ENCODE measurements at places on chromosomes 6 and 20. TPM values are rescaled to one million over a fixed set of nuclear protein-coding genes. Genes with fewer than 3 reads are reported as not detected.

COL10A1 gene
- total RNA-seq = not detected

STMND1 gene
- total RNA-seq = 10.7 TPM

TFAP2B gene
- total RNA-seq = not detected

PFDN6 gene
- 42.2 TPM for total RNA-seq

DNAH8 gene
- total RNA-seq = 0.37 TPM

GRM4 gene
- 0.34 TPM for total RNA-seq

CLDN20 gene
- total RNA-seq = not detected

DNA sequence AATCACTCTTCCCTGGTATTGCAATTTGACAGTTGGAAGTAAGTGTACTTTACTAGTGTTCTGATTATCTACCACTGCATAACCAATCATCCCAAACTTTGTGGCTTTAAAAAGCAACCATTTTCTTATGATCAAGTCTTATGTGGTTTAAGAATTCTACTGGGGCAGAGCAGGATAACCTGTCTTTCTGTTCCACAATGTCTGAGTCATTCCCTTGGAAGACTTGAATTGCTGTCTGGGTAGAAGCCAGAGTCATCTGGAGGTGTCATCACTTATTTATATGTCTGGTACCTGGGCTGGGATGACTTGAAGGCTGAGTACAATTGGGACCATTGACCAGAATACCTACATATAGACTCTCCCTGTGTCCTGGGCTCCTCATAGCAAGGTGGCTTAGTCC, 644.3 kb downstream of the HDGFL1 start:
- DNase-seq = no peak
- H3K27ac ChIP-seq = no peak overlapping the region
- H3K27me3 ChIP-seq = no peaks in the 10 kb centered on the region

- DNase-seq = no peak
- H3K4me1 ChIP-seq = peaks cover 8% of the 10 kb centered on the region
- H3K4me3 ChIP-seq = no peak overlapping the region
- peak overlapping the region; percentile 77 for H3K27ac ChIP-seq
- H3K27me3 ChIP-seq = no peaks in the 10 kb centered on the region
Measured at GRCh38 chr6:138486249-138487101, 12.8 kb downstream of the NHSL1 start.

DNA sequence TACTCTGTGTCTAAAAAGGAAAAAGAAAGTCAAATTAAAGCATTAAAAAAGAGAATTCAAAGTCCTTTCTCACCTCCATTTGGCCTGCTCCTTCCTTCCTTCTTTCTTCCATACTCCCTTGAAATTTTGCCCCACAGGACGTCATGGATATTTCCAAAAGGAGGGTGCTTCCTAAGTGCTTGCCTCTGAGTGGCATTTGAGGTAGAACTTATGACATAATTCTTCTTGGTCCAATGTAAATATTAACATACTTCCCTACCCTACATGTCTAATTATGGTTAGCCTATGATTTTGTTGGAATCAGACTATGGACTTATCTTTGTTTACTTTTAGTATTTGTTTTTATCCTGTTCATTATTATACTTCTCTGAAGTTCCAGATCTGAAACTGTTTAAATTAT, 132.3 kb downstream of the PFDN4 start:
- DNase-seq = peak; percentile 24
- no peaks in the 10 kb centered on the region for H3K27me3 ChIP-seq
- no peaks in the 10 kb centered on the region for H3K36me3 ChIP-seq
- peaks cover 9% of the 10 kb centered on the region for H3K4me1 ChIP-seq
- H3K4me3 ChIP-seq = no peak overlapping the region

DNA sequence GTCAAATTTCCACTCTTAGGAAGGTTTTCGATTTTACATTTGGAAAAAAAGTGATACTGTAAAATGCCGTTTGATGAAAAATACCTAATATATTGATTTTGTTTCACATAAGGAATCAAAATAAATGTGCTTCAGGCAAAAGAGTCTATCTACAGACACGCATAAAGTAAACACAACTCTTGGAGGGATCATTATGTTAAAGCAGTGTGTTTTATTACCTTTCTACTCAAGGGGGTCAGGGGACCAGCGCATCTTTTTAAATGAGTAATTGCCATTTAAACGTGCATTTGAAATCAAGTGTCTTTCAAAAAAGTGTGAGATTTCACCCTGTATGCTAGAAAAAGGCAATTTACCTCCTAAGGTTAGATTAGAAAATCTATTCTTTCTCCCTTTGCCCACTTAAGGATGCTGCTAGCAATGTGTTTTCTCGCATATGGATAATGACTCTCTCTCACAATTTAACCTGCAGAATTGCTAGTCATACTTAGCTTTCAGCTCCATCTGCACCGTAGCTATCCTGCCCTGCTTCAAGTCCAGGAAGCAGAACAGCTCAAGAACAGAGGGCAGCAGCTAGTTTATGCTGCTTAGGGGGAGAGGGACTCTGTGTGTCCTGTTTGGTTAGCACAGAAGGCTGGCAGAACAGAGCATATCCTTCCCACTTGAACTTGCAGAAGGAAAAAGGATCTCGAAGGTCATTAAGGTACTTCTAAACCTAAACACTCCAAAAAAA, 35.0 kb downstream of the NKAIN2 start:
- H3K36me3 ChIP-seq = no peaks in the 10 kb centered on the region
- H3K27me3 ChIP-seq = no peaks in the 10 kb centered on the region
- no peak overlapping the region for H3K4me3 ChIP-seq

DNA sequence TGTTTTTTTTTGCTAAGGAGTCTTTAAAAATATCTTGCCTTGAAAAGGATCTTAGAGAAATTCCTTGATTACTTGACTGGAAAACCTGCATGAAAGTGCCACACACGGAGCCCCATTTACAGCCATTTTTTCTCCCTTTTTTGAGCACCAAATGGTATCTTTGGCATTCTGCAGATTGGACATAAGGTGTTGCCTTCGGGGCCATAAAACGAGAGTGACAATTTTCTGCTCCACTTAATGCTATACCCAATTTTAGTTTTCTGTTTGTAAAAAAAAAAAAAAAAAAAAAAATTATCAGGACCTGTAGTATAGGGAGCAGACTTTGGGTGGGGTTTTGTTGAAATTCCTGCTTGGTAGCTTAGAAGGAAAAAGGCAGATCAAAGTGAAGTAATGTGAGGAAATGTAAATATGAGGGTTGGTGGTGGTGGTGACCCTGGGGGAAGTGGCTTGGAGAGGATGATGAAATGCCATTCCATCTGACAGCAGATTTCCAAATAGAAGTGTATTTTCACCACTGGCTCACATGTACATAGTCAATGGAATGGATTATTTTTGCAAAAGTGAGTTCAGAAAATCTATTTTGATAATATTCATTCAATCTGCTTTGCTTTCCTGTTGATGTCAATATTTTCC, 212.1 kb upstream of the SOX4 start:
- H3K27me3 ChIP-seq = no peaks in the 10 kb centered on the region
- peaks cover 4% of the 10 kb centered on the region for H3K4me1 ChIP-seq
- DNase-seq = peak; percentile 51
- H3K27ac ChIP-seq = no peak overlapping the region

- H3K36me3 ChIP-seq = no peaks in the 10 kb centered on the region
- H3K27ac ChIP-seq = no peak overlapping the region
- DNase-seq = no peak
- H3K4me3 ChIP-seq = no peak overlapping the region
- H3K4me1 ChIP-seq = no peaks in the 10 kb centered on the region
Measured at GRCh38 chr6:66496659-66497058, 789.6 kb upstream of the EYS start.

DNA sequence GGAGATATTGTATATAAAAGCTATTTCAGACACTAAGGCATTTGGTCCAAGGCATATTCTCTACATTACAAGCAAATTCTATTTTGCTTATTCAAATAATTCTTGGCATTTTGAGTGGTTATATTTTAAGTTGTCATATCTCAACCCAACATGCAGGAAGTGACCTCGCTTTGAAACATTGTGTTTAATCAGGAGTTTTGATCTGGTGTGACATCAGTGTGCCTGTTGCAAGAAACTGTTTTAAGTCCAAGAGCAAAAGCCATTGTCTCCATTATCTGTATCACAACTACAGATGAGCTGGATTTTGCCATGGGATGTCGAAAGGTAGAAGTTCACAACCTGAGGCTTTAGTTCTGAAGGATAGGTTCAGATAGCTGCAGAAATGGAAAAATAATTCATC, 509.9 kb upstream of the ID4 start:
- H3K27me3 ChIP-seq = no peaks in the 10 kb centered on the region
- no peak overlapping the region for H3K4me3 ChIP-seq
- H3K36me3 ChIP-seq = no peaks in the 10 kb centered on the region
- no peak overlapping the region for H3K27ac ChIP-seq
- peaks cover 13% of the 10 kb centered on the region for H3K4me1 ChIP-seq

DNA sequence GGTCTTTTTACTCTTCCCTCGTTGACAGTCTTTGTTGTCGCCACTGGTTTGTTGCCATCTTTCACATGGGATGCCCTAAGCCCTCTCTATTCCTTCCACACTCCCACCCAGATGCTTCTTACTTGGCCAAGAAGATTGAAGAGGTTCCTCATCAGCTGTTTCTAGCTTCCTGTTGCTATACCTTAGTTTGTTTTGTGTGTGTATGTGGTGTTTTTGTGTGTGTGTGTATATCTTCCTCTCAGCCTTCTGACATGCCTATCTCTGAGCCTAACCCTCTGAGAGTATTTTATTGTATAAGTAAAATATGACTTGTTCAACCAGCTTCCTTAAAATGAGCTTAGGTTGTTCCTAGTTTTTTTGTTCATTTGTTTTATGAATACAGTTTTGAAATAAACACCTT, 35.9 kb downstream of the ENPP1 start:
- no peak overlapping the region for H3K27ac ChIP-seq
- no peak overlapping the region for H3K4me3 ChIP-seq
- H3K27me3 ChIP-seq = no peaks in the 10 kb centered on the region
- H3K36me3 ChIP-seq = no peaks in the 10 kb centered on the region
- DNase-seq = no peak
- H3K4me1 ChIP-seq = no peaks in the 10 kb centered on the region

DNA sequence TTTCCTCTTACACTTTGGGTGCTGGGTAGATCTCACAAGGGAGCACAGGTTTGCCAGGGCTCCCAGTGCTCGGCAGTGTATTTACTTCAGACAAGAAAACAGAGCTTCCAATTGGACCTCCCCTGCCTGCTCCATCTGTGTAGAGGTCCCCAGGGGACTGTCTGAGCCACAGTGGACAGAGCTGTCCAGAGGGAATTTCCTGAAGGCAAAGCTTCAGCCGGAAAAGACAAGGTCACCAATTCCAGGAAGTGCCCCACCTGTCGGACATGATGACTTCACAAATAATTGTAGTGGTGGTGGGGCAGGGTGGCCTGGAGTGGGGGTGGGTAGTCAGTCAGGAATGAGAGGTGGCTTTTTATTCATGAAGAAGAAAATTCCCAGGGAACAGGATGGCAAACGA, 18.6 kb downstream of the ADGRF5 start:
- H3K27me3 ChIP-seq = no peaks in the 10 kb centered on the region
- no peak overlapping the region for H3K27ac ChIP-seq
- no peaks in the 10 kb centered on the region for H3K36me3 ChIP-seq
- DNase-seq = peak; percentile 40

- DNase-seq = no peak
- H3K27ac ChIP-seq = no peak overlapping the region
- no peaks in the 10 kb centered on the region for H3K27me3 ChIP-seq
- H3K4me3 ChIP-seq = no peak overlapping the region
- no peaks in the 10 kb centered on the region for H3K36me3 ChIP-seq
Measured at GRCh38 chr20:24572862-24573261, 103.4 kb downstream of the SYNDIG1 start.

DNA sequence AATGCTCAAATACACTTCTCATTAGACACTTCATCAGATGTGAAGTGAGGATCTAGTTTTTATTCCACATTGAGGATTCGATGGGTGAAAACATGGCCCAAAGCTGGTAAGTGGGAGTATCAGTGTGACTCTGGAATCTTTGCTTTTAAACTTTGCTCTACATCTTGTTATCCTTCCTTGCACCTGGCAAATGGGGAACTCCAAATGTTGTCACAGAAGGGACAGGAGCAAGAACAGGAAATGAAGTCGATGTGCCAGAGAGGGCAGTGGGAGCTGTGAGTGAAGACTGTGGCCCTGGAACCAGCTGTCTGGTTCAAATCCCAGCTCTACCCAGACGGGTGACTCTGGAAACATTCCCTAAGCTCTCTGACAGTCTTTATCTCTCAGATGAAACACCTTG, 86.7 kb upstream of the AGPAT4 start:
- H3K4me3 ChIP-seq = no peak overlapping the region
- H3K36me3 ChIP-seq = no peaks in the 10 kb centered on the region

DNA sequence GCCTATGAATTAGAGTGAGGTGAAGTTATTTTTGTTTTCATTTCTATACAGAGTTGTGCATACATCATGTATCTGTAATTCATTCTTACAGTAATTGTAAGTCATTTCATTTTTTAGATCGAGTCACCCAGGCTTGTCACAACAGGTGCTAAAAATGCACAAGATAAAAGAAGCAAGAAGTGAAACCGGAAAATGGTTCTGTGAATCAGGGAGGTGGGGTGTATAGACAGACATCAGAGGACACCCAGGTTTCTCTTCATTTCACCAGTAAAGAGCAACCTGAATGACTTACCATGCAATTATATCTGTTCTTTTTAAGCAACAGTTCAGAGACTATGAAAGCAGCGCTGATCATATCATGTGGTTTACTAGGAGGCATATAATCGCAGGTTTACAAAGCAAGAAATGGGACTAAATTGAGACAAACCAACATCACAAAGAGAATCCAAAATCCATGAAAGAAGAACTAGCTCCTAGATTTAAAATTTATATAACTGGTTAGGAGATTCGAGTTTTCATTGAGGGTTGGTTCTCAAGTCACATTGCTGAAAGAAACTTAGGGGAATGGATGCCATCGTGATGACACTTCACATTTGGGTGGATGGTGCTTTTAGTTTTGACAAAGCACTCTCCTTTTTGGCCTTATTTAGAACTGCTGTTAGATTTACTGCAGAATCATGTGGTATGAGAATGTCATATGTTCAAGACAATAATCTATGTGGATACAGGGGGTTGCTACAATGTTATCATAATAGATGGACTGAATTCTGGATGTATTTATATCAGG, 27.9 kb upstream of the TBC1D7 start:
- H3K27me3 ChIP-seq = no peaks in the 10 kb centered on the region
- H3K27ac ChIP-seq = no peak overlapping the region
- no peaks in the 10 kb centered on the region for H3K36me3 ChIP-seq
- peaks cover 15% of the 10 kb centered on the region for H3K4me1 ChIP-seq
- H3K4me3 ChIP-seq = no peak overlapping the region

GRCh38 chr20:12255461-12255970, 337.8 kb downstream of the BTBD3 start:
- no peak overlapping the region for H3K4me3 ChIP-seq
- no peak for DNase-seq
- no peaks in the 10 kb centered on the region for H3K27me3 ChIP-seq
- no peaks in the 10 kb centered on the region for H3K36me3 ChIP-seq

GRCh38 chr6:13072686-13073347, 255.5 kb downstream of the TBC1D7 start:
- DNase-seq = peak; percentile 82
- peaks cover 17% of the 10 kb centered on the region for H3K4me1 ChIP-seq
- H3K27me3 ChIP-seq = no peaks in the 10 kb centered on the region
- H3K36me3 ChIP-seq = no peaks in the 10 kb centered on the region
- no peak overlapping the region for H3K4me3 ChIP-seq
- peak overlapping the region; percentile 1 for H3K27ac ChIP-seq

Measured in lung (tissue), 17 donors.